ENCODE measurements at places on chromosomes 7 and 10. TPM values are rescaled to one million over a fixed set of nuclear protein-coding genes. Genes with fewer than 3 reads are reported as not detected.
A peak's percentile ranks its signal among the peaks of the same experiment; 100 is the strongest.

- DNase-seq: peak; percentile 12
Measured at GRCh38 chr7:42690794-42691639, 220.9 kb downstream of the C7orf25 start.

The FEZF1 gene
- total RNA-seq: not detected

- DNase-seq: peak; percentile 23
Measured at GRCh38 chr7:78039790-78040776, 241.5 kb downstream of the PHTF2 start.

The LIPJ gene
- not detected for total RNA-seq

GRCh38 chr7:73758581-73759138, 11.4 kb downstream of the CLDN3 start:
- DNase-seq: peak; percentile 84

DNA sequence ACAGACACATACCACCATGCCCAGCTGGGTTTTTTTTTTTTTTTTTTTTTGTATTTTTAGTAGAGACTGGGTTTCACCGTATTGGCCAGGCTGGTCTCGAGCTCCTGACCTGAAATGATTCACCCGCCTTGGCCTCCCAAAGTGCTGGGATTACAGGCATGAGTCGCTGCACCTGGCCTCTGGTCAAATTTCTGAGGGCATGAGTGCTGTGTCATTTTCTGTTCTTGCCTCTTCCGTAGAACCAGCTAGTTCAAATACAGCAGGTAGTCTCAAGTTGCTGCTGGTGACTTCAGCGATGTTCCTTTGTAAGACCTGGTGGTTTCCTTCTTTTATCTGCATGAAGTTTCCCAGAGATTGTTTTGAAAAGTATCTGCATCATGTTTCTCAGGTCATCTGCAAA, 134.8 kb upstream of the SHH start:
- DNase-seq: no peak
